Fibroblast of skin of scalp (primary cell): ENCODE measurements at places on chromosomes 11 and 22.

GRCh38 chr22:36252754-36253522 is at the start of gene APOL1:
APOL1 (plus strand) TSS chr22:36253133; CDS start chr22:36254956, 1,823 bp downstream.
- no peak for DNase-seq

GRCh38 chr11:121082219-121082618 is 18.8 kb upstream of the TECTA start:
- DNase-seq: no peak

- no peak for DNase-seq
Observed at GRCh38 chr11:25970726-25971508, 361.0 kb upstream of the ANO3 start.

DNA sequence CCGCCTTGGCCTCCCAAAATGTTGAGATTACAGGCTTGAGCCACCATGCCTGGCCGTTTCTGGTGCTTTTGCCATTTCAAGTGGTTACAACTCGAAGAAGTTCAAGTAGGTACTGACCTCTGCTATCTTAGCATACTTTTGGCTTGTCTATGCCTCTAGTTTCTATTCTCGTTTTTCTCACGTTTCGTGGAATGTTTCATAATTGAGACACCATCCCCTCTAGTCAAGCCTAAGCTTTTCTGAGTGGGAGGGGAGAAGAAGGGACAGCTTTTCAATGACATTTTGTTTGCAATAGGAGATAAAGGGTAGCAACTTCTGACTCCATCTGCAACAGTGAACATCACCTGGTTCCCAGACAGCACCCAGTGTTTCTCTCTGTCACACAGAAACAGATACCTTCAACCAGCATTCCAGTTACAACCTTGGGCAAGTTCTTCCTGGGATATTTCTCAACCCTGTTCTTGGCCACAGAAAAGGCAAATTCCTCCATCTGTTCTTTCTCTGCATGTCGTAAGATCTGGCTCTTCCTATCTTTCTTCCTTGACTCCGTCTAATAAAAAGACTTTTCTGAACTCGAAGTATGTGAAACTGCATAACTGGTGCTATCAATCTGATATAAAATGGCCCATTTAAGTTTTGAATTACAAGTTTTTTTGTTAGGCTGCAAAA is 25.5 kb downstream of the DDI1 start:
- no peak for DNase-seq

- no peak for DNase-seq
Observed at GRCh38 chr11:94675813-94676212, 92.3 kb upstream of the AMOTL1 start.
